ENCODE measurements at places on chromosomes 7 and 10.

- DNase-seq = no peak
Observed at GRCh38 chr7:126411821-126412383, 840.8 kb downstream of the GRM8 start.

GRCh38 chr10:49189422-49189821 is 1.2 kb upstream of the TMEM273 start:
- no peak for DNase-seq

GRCh38 chr10:85603151-85603940 is 763.2 kb downstream of the GRID1 start:
- no peak for DNase-seq

DNA sequence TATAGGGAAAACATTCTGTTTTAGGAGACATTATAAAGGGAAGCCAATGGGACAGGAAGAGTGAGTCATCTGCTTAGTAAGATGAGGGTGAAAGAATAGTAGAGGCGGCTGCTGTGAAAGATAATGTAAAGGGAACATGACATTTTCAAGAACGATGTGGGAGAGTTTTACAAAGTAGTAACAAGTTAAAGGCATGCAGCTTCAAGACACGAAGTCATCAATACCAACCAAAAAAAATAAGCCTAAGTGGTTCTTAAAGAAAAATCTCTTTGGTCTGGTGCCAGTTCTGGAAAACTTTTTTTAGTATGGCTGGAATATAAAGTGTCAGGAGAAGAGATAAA is 6.1 kb downstream of the GSTO1 start:
- DNase-seq = no peak

DNA sequence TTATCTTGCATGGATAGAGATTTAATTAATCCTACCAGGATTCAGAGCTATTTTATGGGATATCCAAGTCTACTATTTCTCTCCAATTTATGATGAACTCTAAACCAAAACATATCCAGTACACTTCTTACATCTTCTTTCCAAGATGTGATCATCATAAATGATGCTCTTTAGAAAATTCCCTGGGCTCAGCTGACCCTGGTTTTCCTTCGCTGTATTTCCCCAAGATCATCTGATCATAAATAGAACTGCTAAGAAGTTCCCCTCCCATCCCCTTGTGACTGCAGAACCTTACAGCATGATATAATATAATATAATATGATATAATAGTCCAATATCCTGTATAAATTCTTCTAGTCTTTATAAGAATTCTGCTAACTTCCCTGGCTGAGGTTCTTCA is 114.6 kb upstream of the LYZL2 start:
- DNase-seq = no peak

DNA sequence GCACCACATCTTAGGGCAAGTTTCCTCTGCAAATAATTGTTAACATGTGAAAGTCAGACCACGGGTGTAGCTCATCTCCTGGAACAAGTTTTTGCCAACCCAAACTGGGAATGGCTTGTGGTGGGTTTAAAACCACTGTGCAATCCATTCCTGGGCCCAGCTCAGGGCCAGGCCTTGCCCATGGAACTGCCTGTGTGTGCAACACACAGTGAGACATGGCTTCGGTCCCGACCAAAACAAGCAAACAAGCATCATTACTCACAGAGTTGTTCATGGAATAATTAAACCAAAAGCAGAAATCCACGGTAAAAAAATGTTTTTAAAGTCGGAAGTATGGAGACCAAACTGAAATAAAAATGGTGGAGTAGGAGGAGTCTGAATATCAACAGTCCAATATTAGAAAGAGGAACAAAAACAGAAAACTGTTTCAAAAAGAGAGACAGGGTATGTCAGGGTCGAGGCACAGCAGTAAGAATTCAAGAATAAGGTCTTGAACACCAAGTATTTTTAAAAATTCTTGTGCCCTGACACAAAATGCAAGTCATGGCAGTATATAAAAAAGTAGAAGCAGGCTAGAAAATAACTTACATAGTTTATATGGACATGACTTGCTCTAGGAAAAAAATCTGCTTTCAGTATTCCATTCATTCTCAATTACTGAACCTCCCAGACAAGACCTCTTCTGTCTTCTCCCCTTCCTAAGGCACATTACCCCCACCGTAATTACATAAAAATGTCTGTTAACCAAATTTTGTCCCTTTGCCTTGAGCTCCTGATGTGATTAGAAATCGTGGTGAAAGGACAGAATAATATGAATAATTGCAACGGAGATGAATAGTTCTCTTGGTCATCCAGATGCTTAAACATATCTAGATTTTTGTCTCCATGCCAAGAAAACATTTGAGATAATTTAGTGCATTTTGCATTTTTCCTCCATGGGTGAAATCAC is 88.4 kb downstream of the FAS start:
- DNase-seq = no peak

GRCh38 chr7:93547716-93548115 is 26.8 kb downstream of the CALCR start:
- no peak for DNase-seq

GRCh38 chr7:75866489-75867389 is 12.1 kb upstream of the RHBDD2 start:
- DNase-seq = peak; percentile 28

DNA sequence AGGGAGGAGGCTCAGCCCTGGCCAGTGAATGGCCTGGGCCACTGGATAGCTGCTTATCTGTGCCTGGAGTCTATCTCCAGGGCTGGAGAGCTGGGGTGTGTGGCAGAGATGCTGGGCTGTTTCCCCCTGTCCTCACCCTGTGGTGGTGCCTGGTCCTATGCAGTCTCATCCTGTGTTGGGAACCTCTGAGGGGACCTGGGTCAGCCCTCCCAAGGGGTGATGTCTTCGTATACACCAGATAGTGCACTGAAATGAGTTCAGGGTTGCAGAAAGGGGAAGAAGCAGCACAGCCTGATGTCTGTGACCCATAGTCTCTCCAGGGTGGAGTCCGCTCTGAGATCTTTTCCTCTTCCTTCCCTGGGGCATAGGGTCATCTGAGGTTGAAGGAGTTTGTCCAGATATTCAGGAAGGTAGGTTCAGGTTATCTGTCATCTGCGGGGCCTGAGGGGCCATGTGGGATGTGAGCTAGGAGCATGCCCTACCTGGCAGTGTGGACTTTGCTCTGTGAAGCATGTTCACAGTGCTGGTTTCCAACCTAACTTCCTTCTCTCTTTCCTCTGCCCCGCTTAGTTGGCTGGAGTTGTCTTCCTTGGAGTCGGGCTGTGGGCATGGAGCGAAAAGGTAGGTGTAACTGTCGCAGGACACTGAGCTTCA is 33.4 kb upstream of the SH2D4B start:
- no peak for DNase-seq

GRCh38 chr10:117003336-117003735 is 1.7 kb downstream of the SHTN1 start:
- no peak for DNase-seq

GRCh38 chr7:77199013-77199966 is at the start of gene FGL2:
Gene FGL2 (minus strand): TSS chr7:77199819. CDS start chr7:77199793, 26 bp downstream.
- no peak for DNase-seq

DNA sequence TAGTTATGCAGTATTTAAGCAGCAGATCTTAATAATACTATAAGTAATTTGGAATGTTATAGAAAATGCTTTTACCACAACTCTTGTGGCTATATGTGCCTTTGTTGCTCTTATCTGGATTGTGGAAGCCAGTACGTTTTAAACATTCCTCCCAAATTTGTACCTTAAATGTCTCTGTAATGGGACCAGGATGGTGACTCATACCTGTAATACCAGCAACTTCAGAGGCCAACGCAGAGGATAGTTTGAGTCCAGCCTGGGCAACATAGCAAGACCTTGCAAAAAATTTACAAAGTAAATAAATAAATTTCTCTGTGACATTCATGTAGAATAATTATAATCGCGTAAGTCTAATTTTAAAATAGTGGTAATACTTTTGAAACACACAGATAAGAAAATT is 283.1 kb downstream of the POM121L12 start:
- no peak for DNase-seq

DNA sequence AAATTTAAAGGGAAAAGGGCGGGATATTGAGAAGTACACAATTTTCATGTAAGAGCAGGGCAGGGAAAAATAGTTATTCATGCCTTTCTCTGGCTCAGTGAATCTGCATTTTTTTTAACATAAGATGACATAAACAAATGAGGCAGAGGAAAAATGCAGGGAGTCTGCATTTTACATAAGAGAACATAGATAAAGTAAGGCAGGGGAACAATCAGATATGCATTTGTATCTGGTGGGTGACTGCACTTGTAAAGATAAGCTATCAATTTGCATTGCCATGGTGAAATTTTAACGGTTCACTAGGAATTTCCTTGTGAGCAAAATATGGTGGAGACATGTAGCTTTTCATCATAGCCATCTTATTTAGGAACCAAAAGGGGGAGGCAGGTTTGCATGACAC is 33.5 kb downstream of the ALOX5 start:
- no peak for DNase-seq

DNA sequence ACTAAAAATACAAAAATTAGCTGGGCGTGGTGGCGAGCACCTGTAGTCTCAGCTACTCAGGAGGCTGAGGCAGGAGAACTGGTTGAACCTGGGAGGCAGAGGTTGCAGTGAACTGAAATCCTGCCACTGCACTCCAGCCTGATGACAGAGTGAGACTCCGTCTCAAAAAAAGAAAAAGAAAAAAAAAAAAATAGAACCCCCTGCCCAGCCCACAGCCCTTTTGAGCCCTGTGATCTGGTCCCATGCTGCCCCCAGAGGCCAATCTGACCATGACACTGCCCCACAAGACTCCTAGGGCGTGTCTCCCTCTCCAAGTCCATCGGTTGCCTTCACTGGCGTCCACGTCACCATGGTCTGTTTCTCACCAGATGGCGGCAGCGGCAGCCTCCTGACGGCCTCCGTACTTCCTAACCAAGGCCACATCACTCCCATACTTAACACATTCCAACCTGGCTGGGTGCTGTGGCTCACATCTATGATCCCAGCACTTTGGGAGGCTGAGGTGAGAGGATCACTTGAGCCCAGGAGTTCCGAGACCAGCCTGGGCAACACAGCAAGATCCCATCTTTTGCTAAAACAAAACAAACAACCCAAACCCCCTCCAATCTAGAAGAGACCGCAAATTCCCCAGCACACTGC is 18.0 kb downstream of the STX1A start:
- DNase-seq = no peak

DNA sequence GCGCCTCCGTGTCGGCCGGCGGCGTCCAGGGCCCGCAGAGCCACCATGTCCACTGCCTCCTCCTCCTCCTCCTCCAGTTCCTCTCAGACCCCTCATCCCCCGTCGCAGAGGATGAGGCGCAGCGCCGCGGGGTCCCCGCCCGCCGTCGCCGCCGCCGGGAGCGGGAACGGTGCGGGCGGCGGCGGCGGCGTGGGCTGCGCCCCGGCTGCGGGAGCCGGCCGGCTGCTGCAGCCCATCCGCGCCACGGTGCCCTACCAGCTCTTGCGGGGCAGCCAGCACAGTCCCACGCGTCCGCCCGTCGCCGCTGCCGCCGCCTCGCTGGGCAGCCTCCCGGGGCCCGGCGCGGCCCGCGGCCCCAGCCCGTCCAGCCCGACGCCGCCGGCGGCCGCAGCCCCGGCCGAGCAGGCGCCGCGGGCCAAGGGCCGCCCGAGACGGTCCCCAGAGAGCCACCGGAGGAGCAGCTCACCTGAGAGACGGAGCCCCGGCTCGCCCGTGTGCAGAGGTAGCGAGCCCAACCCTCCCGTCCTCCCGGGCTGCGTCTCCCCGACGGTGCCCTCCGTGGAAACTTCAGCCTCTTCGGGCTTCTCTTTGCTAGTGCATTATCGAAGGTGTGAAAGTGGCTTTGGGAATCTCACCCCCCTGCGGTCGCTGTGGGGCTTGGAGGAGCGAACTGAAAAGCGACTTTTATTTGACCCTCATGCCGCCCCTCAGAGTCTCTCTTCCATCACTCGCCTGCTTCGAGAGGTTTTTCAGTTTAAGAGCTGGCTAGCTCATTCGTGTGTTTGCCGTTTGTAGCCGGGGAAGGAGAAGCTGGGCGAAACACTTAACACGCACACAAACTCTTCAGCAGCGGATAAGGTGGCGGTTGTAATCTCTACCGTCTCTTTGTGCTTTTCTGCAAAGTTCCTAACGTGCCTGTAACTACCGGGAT is 975 bp downstream of the GLCCI1 start:
- no peak for DNase-seq

All from NCI-H1436 treated with DMSO at 0.1 percent for 48 hours (cell line).